ENCODE measurements at places on chromosomes 3 and 15.
A peak's percentile ranks its signal among the peaks of the same experiment; 100 is the strongest.

GRCh38 chr3:124063197-124063909 lies 71.4 kb upstream of the ROPN1 start:
- DNase-seq, result peak; percentile 60

GRCh38 chr15:57902155-57902554 lies 163.4 kb downstream of the ALDH1A2 start:
- no peak for DNase-seq

GRCh38 chr3:42991341-42992315 lies 12.5 kb downstream of the GASK1A start:
- DNase-seq, result peak; percentile 9

DNA sequence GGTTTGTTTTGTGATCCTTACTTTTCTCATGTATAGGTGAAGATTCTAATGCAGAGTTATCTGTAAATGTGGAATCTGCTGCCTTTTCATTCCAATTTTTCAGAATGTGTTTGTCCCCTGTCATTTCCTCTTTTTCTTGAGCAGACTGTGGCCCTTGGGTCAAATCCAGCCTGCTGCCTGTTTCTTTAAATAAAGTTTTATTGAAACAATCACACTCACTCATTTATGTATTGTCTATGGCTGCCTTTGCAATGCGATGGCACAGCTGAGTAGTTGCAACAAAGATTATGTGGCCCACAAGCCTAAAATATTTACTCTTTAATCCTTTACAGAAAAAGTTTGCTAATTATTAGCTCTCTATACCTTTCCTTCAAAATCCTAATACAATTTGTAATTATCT lies 116.3 kb upstream of the NPHP3 start:
- DNase-seq, result no peak

DNA sequence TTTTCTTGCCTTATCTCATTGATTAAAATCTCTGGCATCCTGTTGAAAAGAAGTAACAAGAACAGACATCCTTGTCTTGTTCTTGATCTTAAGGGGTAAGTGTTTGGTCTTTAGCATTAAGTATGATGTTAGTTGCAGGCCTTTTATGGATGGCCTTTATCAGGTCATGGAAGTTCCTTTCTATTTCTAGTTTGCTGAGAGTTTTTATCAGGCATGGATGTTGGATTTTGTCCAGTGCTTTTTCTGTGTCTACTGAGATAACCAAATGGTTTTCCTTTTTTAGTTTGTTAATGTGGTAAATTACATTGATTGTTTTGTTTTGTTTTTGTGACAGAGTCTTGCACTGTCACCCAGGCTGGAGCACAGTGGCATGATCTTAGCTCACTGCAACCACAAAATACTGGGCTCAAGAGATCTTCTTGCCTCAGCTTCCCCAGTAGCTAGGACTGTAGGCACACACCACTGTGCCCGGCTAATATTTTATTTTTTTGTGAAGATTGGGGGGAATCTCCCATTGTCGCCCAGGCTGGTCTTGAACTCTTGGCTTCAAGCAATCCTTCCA lies 26.3 kb downstream of the MRAS start:
- DNase-seq, result no peak

DNA sequence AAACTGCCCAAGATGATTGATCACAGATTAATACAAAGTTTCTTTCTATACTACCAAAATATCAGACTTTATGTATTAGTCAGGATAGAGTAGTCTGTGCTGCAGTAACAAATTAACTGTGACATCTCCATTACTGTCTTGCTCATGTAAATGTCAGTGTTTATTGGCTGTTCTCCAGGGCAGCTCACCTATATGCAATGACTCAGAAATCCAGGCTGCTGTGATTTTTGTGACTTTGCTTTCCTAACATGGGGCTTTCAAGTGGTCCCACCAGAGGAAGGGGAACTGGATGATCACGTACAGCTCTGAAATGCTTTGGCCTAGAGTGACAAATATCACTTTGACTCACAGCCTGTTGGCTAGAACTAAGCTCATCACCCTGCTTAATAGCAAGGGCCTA lies 12.9 kb downstream of the PLS1 start:
- DNase-seq, result no peak

DNA sequence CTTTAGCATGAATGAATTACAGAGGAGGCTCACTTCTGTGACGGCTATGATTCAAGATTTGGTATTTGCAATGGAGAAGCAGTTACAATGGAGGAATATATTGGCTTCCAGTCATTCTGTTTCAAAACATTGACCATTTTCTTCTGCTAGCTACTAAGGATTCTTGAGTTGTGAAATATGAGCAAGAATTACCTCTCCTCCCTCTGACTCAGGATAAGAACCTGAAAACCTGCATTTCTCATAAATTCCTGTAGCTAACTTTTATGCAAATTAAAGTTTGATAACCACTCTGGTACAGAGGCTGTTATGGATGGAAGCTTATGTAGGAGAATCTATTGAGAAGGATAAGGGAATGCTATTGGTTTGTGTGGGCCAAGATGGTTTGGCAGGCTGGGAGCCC lies 84.1 kb upstream of the MYRIP start:
- DNase-seq, result no peak

- no peak for DNase-seq
Observed at GRCh38 chr3:7201784-7202183, 340.9 kb downstream of the GRM7 start.

DNA sequence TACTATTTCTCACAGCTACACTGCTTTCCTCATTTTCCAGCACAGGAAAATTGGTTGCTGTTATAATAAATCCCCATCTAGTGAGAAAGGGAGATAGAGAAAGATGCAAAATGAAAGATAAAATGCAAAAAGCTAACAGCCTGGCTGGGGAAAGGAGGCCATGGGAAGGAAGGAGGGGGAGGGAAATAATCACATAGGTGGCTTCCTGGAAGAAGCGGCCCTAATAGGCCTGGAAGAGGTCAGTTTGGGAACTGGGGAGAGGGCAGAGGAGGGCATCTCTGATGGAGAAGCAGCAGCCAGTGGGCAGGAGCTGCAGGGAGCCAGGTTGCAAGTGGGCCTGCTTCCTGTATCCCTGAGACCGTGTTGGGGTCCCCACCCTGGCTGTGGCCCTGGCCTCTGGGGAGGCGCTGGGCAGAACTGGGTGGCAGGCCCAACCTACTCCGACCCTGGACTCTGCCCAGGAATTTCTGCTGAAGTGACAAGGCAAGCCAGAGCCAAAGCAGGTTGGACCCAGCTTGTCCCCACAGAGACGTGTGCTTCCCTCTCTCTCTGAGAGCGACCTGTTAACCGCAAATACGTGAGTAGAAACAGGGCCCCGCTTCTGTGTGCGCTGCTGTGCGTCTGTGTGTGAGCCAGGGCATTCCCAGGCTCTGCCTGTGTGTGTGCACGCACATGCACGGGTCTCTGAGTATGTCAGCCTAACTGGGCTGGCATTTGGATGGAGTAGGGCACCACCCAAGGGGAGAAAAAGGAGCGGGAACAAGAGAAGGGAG lies 1.9 kb downstream of the SLC28A1 start:
- no peak for DNase-seq

- no peak for DNase-seq
Observed at GRCh38 chr3:20810555-20810954, 624.5 kb upstream of the SGO1 start.

DNA sequence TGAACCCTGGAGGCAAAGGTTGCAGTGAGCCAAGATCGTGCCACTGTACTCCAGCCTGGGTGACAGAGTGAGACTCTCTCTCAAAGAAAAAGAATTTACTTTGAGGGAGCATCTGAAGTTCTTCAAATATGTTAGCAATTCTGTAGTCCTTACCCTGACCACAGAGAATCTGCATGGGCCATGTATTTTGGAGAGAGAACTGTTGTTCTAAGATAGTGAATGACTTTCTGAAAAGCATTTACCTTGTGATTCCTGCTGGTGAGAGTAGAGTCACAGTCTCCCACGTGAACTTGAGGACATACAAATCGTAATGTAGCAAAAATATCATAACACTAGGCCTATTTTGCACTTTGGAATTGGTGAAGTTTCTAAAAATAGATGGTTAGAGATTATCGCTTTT lies 3.9 kb downstream of the BRK1 start:
- no peak for DNase-seq

DNA sequence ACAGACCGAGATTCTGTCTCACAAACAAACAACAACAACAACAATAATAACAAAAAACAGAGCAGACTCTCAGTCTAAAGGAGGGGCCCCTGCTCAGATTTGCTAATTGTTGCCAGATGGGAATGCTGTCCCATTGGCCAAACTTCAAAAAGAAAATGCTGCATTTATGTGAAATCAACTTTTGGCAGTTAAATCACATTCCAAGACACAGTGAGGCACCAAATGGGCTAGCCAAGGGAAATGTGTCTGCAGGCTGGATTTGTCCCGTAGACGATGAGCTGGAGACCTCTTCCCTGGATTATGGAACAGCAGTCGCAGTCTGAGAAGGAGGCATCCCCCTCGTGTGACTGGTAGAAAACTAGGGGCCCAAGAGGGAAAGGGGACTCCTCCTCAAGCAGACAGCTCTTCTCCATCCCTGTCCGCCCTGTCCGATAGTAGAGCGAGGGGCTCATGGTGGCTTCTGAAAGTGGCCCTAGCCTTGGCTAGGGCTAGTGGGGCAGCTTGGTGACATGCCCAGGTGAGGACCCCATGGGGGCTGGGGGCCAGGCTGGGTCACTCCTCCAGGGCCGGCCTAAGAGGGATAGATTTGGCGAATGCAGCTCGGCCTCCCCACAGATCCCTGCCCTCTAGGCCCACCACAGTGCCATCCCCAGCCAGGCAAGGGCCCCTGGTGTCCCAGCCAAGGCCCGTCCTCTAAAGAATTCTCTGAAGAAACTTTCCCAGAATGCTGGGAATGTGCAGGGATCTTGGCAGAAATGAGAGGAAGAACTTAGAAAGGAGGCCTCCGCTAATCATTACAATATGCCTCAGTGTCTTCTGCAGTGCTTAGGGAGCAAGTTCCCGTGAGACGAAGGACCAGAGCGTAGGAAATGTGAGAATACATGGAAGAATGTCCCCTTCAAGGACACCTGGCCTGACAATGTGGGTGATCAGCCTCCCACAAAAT lies 2.0 kb downstream of the SLC22A14 start:
- DNase-seq, result peak; percentile 53

DNA sequence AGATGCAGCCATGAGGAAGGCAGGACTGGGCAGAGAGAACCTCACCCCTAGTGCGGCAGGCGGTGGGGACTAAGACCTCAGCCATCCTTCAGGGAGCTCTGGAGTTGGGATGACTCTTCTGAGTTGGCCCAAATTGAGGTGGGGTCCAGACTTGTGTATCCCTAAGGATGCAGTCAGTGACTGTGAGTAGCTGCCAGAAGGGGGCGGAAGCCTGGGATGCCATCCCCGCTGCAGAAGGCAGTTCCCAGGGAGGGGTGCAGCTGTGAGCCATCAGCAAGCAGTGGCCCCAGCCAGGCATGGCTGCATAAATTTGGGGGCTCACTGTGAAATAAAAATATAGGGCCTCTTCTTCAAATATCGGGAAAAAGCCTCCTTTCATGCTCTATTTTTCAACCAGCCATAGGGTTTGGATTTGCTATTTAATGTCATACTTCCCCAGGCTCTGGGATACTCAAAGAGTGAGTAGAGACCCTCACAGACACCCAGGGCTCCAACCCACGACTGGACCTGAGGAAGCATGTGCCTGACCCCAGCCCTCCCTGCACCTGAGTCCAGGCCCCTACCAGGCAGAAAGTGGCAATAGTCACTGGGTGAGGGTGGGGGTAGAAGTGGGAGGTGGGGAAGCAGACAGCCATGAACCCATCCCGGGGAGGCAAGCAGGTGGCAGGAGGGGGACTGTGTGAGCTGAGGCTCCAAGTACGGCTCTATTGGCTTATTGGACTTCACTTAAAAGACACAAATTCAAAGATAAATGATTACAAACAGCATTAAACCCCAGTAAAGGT lies 30.5 kb downstream of the GRK7 start:
- DNase-seq, result no peak

DNA sequence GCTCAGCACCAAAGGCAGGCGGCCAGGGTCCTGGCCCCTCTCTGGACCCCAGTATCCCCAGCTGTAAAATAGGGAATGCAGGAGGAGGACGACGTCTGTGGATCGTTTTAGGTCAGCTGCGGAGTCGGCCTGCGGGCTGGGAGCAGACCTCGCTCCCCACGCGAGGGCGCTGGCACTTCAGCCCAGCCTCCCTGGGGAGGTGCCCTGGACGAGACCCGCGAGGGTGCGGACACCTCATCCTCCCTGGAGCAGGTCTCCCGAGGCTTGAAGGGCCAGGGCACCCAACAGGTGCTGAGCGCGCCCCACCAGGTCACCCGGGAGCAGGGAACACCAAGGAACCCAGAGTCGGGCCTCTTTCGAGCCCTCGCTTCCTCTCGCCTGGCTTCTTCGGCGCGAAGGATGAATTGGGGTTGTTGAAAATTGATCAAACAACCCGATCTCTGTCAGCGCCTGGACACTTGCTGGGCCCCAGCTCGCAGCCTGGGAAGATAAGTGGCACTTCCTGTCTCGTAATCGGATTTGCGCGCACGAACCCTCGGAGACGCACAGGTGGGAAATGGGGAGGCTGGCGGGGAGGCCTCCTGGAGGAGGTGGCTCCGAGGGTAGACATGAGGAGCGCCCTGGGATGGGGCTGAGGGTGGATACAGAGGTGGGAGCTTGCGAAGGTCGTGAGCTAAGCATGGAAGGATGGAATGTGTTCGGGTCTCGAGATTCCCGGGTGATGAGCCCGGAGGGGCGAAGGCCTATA lies 588 bp upstream of the VIPR1 start:
- DNase-seq, result peak; percentile 2

DNA sequence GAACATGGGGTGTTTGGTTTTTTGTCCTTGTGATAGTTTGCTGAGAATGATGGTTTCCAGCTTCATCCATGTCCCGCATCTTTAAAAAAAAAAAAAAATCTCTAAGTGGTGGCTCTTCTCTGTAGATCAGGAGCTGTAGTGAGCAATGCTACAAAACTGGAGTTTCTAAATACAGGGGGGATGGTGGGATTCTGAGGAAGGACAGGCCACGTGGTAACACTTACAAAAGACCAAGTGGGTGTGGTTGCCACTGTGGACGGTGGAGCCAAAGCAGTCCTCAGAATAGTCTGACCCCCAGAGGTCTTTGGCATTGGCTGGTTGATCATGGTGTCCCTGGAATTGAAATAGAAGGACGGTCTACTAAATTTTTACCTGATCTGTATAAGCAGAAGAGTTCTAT lies 7.7 kb downstream of the CCRL2 start:
- no peak for DNase-seq

DNA sequence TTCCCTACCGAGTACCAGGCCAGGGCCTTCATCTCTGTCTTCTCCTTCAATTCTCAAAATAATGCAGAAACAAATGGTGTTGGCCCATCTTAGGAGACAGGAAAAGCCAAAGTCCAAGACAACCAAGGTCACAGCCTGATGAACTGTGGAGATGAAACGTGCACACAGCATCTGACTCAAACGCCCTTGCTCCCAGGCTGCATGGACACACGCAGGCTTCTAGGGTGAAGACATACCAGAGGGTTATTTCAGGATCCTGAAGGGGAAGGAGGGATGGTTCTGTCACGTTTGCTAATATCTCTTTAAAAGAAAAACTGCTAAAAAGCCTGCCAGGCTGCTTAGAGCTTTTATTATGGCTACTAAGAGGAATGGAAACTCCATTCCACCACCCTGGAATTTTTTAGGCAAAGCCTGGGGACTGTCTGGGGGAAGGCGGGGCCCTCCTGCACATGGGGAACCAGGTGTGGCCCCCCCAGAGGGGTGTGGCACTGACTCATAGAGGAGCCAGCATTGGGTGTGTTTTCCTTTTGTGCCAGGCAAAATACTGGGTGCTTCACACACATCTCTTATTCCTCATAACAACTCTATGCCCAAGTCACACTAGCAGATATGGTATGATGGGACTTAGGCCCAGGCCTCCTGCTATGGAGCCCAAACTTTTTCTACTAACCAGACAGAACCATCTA lies 62.9 kb downstream of the UMPS start:
- no peak for DNase-seq

Data from IMR-90 (cell line).